ENCODE measurements at places on chromosomes 5 and 9.

DNA sequence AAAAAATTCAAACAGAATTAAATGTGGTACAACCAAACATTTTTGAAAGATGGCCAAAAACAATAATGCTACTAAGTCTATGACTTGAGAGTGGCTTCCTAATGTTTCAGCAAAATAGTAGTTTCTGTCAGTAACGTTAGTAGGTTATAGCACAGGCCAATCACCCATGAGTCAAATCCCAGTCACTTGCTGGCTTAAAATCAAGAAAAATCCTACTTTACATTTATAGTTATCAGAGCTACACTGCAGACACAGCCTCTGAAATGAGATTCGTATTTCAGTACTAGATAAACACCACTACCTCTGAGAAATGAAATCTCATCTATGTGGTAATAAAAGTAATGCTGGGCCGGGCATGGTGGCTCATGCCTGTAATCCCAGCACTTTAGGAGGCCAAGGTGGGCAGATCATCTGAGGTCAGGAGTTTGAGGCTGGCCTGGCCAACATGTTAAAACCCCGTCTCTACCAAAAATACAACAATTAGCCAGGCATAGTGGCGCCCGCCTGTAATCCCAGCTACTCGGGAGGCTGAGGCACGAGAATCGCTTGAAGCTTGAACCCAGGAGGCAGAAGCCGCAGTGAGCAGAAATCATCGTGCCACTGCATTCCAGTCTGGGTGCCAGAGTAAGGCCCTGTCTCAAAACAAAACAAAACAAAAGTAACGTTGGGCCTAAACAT lies 6.1 kb downstream of the ZDHHC21 start:
- DNase-seq, result no peak

- DNase-seq, result no peak
These were observed 10.4 kb downstream of the SLC31A1 start for GRCh38 chr9:113231701-113232100.

GRCh38 chr5:127076315-127077129 lies 3.2 kb upstream of the C5orf63 start:
- no peak for DNase-seq

DNA sequence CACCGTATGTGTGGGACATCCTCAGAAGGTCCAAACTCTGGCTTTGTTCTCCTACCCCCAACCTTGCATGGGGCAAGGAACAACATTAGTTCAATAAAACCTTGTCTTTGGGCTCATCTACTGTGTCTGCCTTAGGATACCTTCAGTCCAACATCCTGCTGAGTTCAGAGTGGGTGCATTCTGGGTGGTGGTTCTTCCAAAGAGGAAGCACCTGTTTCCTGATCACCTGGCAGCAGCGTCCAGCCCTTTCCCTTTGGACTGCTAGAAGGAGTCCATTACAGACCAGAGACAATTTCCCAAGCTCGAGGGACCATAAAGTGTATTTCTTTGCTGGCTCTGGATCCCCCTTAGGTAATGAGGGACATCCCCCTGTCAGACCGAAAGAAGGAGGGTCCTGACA lies 154.1 kb downstream of the SEMA6A start:
- no peak for DNase-seq

DNA sequence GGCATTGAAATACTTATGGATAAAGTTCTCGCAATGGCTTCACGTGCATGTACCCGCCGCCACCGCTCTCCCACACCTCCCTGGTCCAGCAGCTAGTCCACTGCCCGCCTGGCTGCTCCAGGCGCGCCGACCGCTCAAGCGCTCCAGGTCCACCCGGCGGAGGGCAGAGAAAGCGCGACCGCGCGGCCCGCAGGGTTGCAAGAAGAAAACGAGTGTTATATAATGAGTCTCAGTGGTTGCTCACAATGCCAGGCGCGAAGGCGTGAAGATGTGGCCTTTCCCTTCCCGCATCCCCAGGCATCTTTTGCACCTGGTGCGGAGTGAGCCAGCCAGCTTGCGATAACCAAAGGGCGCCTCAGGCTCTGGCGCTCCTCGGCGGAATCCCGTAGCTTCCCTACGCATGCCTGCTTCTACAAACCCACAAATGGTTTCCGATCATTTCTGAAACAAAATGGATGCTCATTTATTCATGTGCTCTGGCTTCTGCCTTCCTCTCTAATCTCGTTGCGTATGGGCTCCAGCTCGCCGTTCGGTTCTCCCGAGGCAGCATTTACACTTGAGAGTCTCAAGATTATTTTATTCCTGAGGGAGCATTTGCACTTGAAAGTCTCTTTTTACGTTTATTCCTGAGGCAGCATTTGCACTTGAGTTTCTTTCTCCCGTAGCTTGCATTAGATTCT lies 25.7 kb downstream of the CDKN2A start:
- peak; percentile 24 for DNase-seq

- DNase-seq, result no peak
These were observed 45.6 kb upstream of the DMRT1 start for GRCh38 chr9:795869-796268.

DNA sequence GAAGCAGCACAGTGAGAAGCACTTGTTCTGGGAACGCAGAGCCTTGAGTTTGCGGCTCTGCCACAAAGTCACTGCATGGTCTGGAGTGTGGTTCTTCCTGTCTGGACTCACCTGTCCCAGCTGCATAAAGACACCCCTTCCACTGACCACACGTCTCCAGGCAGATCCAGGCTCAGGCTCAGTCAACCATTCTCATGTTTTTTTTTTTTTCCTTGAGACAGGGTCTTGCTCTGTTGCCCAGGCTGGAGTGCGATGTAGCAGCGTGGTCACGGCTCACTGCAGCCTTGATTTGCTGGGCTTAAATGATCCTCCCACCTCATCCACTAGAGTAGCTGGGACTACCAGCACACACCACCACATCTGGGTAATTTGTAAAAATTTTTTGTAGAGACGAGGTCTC lies 102.9 kb upstream of the KLF4 start:
- DNase-seq, result no peak

DNA sequence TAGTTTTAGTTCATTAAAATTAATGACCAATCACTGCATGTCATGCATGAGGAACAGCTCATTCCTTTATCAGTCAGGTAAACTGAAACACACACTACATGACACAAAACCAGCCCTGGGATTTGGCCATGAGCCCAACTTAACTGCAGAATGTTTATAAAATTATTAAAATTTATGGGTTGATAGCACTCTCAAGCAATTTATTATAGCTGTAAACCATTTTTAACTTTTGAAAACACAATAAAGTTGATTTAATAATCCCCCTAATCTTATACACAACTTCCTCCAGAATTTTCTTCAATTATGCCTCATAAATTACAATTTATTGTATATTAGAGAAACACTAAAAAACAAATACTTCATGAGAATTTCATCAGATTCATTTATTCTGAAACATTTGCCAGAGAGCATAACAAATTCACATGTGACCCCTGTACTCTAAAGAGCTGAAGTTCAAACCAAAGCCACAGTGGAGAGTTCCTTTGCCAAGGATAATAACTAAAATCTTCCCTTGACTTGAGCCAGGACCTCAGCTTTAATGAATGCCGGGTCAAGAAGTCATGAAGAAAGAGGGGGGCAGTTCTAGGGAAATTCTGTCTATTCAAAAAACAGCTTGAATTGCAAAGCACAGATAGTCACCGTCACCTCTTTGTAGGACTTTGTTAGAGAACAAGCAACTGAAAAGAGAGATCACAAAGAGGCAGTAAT lies 763.7 kb upstream of the GRAMD2B start:
- DNase-seq, result no peak

GRCh38 chr9:69582544-69583297 lies 89.5 kb downstream of the APBA1 start:
- DNase-seq, result no peak

GRCh38 chr5:3313569-3313968 lies 282.1 kb upstream of the IRX1 start:
- DNase-seq, result no peak

- DNase-seq, result no peak
These were observed 98.4 kb downstream of the ADRB2 start for GRCh38 chr5:148924817-148925216.

DNA sequence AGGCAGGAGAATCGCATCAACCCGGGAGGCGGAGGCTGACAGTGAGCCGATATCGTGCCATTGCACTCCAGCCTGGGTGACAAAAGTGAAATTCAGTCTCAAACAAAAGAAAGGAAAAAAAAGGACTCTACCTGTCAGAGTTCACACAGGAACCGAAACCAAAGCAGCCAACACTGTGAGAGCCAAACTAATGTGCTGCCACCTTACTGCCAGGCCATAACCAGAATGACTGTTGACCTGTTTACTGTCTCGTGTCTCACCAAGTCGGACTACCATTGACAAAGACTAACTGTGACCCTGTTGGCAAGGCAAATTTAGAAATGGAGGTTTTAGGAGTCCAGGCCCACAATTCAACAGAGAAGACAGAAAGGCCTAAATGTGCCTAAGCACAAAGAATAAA lies 112.4 kb downstream of the ANXA2R start:
- no peak for DNase-seq

DNA sequence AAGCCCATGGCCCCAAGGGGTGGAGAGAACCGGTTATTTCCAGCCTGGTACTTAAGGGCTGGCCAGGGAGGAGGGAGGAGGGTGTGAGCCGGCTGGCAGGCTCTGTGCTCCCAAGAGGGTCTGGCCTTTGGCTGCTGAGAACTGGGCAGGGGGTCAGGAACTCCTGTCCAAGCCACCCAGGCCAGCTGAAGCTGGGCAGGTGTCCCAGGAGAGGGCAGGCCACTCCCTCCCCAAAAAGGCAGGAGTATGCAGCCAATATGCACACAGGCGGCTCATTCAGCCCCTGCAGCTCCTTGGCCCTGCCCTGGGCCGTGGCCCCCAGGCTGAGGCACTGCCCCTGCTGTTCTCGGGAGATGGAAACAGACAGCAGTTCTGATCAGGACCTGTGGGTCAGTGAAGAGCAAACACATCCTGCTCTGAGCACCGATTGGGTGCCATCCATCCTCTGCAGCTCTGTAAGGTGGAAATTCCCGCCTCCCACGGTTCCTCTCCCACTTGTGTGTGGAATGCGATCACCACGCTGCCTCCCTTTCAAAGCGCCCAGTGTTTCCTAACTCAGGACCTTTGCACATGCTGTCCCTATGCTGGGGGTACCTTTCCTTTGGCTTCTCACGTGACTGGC lies 17.1 kb upstream of the KIF12 start:
- no peak for DNase-seq

- no peak for DNase-seq
These were observed 20.2 kb upstream of the NREP start for GRCh38 chr5:111776913-111777781.

DNA sequence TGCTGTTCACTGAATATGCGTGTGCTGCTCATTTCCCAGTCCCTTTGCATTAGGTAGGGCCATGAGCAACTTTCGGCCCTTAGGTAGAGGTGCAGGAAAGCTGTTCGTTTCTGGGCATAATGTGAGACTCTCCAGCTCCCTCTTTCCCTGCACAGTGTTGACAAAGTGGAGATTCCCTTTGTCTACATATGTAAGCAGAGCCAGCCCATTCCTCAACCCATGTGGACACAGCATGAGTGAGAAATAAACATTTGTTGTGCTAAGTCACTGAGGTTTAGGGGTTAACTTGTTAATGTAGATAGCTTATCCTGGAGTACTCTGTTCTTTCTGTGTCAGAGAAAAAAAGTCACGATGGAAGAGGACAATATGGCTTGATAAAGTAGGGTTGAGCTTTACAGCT lies 343.8 kb downstream of the PSAT1 start:
- no peak for DNase-seq

DNA sequence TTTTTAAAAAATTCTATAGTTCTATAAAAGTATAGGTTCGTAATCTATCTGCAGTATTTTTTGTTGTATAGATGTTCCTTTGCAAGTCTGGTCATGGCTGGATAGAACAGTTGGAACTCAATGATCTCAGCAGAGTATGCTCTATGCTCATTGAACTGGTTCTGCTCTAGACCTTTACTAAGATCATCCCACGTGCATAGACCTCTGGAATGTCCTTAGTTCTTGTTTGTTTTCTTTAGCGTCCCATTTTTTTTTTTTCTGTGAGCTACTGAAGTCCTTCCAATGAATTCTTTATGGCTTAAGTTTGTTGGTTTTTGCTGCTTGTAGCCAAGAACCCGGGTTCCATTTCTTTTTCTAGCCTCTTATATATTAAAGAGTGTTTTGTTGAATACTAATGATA lies 3.5 kb downstream of the TMEM38B start:
- no peak for DNase-seq

DNA sequence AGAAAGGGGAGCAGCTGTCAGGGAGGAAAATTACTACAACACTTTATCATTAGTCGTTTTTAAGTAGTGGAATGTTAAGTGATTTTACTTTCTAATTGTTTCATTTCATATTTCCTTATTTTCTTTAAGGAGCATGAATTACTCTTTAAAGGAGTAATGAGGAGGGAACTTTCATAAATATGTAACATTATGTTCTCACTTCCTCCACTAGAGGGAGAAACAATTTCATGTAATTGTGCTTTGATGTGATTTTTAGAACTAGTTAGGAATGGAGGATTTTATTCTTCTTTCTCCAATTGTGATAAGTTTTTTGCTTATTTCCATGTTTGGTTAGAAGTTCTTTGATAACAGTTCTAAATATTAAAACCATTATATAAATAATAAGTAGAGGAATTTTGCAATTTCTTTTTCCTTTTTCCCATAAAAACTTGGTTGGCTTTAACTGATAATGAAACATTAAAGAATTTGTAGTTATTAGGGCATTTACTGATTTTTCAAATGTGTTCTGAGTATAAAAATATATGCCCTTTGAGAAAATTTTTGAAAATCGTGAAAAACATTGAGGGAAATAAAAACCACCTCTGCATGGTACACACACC lies 25.6 kb downstream of the CEP78 start:
- no peak for DNase-seq

GRCh38 chr5:179125789-179126505 lies 65.8 kb downstream of the ZNF354C start:
- DNase-seq, result no peak

GRCh38 chr9:125317704-125318103 lies 56.1 kb downstream of the GAPVD1 start:
- no peak for DNase-seq

DNA sequence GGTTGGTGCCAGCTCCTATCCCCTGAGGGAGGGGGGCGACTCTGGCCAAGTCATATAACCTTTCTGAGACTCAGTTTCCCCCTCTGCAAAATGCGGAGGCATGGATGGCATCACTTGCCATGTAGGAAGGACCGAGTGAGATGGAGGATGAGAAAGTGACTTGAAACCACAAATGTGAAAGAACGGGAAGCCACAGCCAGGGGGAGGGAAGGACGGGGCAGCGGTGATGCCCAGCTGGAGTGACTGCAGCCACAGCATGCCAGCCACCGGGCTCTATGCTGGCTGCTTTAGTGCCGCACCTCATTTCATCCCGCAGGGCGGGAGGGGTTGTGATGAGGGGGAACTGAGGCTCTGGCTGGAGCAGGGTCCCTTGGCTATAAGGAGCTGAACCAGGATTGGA lies 74.5 kb downstream of the HMCN2 start:
- DNase-seq, result no peak

- no peak for DNase-seq
These were observed 115.4 kb upstream of the PPP2R2B start for GRCh38 chr5:146993876-146994530.

GRCh38 chr5:134510970-134511795 lies 14.3 kb upstream of the JADE2 start:
- DNase-seq, result no peak

- no peak for DNase-seq
These were observed 169.9 kb upstream of the EFNA5 start for GRCh38 chr5:107840592-107840991.

GRCh38 chr9:134986957-134987356 lies 69.2 kb upstream of the FCN1 start:
- no peak for DNase-seq

GRCh38 chr9:26662476-26662875 lies 230.1 kb downstream of the CAAP1 start:
- DNase-seq, result no peak

- DNase-seq, result no peak
These were observed 8.1 kb downstream of the FAM193B start for GRCh38 chr5:177546258-177546741.
